ENCODE measurements at places on chromosomes 6 and 20.

DNA sequence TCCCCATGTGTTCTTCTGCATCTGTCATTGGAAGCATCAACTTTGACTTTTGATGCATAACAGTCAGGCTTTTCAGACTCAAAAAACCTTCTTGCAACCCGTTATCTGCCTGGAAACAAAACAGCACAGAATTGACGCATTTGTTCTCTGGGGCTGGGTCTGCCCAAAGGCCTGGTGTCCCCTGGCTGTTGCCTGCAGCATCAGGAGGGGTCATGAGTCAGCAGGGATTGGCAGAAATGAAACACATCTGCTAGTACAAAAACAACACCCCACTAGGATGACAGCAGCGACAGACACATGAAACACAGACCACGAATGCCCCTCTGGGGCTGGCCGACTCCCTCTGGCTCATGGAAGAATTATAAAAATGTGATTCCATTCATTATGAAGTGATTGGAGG, 157.6 kb upstream of the INSM1 start:
- no peak for DNase-seq

- no peak for DNase-seq
Observed at GRCh38 chr6:119145111-119145510, 66.6 kb upstream of the FAM184A start.

DNA sequence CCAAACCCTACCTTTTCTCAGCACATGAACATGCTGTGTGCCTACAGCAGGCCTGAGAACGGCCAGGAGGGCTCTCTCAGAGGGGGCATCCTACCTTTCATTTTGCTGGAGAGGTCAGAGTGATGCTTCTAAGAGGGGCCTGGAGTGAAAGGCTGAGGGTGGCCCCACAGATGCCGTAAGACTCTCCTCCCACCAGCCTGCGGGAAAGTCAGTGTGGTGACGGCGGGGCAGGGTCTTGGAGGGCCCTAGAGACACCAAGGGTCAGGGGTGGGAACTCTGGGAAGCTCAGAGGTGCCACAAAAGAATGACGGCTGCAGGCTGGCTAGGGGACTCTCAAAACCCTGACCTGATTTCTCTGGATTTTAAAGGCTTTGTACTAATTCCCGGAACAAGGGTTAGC, 107.6 kb downstream of the SLC23A2 start:
- DNase-seq: no peak

DNA sequence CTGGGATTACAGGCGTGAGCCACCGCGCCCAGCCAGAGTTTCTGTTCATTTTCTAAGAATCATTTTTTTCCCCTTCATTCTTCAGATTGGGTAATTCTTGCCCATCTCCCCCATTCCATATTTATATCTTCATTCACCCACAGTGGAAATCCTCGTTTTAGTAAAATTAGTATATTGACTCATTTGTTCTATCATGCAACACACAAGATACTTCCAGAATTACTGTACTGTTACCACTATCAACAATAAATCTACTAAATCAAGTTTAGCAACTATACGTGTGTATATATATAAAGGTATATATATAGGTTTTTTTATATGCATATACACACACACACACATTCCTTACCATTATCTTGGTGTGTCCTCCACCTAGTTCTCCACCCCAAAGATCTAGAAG, 41.2 kb upstream of the KCNG1 start:
- no peak for DNase-seq

GRCh38 chr20:33434434-33434833, 9.1 kb downstream of the SNTA1 start:
- no peak for DNase-seq

- no peak for DNase-seq
Observed at GRCh38 chr6:88517737-88518136, 351.6 kb upstream of the CNR1 start.

DNA sequence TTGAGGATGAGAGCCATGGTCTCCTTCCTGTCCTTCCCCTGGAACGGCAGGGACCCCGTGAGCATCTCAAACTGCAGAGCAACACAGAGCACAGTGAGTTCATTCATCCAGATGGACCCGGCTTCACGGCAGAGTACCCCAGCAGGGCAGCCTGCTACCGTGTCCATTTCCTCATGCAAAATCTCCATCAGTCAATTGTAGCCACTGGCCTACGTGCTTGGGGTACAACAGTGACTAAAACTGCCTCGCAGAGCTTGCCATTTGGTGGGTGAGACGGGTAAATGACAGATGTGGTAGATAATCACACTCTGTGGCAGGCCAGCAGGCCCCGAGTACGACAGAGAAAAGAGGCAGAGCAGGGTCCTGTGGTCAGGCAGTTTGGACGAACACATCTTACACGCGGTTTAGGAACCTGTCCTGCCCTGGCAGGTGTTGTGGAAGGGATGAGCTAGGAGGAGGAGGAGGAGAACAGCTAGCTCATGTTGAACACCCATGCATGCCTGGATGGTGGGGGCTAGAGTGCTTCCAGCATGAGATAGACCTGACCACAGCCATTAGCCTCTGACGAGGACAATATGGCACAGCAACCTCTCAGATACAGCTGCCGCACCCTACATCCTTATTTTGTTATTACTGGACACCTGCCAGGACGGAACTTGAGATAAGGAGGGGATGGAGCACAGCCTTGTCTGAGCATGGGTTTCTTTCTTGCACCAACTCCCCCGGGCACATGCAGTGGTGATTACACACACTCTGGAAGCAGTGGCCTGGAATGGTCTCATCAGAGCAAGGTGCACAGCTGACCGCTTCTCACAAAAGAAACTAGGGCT, 95.6 kb downstream of the RAMACL start:
- DNase-seq: no peak

- DNase-seq: no peak
Observed at GRCh38 chr20:37408302-37409193, 62.6 kb downstream of the SRC start.

- DNase-seq: no peak
Observed at GRCh38 chr6:26126394-26127235, 39.4 kb downstream of the HFE start.

GRCh38 chr6:44422531-44422930, 35.0 kb downstream of the CDC5L start:
- no peak for DNase-seq

DNA sequence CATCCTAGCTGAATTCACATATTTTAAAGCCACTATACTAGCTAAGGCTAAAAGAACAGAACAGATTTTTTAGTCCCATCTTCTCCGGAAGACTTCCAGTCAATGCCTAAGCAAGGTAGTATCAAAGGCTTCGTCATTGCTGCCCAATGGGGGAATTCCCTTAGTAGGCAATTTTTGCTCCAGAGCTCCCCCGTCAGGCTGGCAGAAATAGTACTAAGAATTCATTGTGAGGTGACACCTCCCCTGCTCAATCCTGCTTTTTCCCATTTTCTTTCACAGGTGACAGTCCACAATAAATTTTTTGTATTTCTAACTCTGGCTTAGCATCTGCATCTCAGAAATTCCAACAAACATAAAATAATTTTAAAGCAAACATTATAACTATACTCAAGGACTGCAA, 52.8 kb upstream of the SRSF6 start:
- no peak for DNase-seq

- DNase-seq: no peak
Observed at GRCh38 chr20:37901654-37902503, 1.0 kb upstream of the VSTM2L start.

DNA sequence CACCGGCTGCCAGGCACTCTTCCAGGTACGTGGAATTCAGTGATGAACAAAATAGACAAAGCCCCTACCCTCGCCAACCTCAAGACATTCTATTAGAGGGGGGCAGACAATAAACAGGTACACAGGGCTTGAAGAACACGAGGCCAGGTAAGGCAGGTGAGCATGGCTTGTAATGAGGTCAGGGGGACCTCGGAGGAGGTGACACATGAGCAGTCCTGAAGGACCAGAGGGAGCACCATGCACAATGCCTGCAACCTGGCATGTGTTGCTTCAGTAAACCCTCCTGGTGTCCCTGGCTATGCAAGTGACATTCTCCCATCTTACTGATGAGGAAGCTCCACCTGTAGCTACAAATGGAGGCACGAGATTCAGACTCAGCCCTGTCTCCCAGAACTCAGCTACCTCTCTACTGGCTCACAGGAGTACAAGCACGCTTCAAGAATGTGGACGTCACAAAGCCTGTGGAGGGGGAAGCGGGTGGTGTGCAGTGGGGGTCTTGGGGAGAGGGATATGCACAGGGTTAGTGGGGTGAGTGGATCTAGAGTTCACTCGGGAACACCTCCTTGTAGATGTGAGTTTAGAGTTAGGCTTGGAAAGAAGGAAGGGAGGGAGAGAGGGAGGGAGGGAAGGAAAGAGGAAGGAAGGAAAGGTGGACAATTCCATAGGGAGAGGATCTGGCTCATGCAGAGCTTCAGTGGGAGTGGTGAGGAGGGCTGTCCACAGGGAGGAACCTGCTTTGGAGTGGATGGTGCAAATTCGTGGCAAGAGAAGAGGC, 7.6 kb upstream of the MAPK13 start:
- no peak for DNase-seq

- no peak for DNase-seq
Observed at GRCh38 chr6:109662192-109662591, 28.8 kb downstream of the AK9 start.

DNA sequence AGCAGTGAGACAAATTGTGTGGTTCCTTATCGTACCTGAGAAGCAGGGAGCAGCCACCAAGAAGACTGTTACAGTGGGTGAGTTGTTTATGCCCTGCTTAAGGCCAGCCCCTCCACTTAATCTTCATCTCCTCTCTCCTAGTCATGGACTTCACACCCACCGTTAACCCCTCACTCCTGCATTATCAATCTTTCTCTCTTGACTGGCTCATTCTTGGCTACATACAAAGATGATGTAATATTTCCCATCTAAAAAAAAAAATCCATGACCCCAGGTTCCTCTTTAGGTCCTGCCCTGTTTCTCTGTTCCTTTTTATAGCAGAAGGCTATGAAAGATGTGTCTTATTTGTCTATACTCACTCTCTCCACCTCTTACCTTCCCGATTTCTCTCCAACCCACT, 72.4 kb downstream of the SHLD1 start:
- no peak for DNase-seq

DNA sequence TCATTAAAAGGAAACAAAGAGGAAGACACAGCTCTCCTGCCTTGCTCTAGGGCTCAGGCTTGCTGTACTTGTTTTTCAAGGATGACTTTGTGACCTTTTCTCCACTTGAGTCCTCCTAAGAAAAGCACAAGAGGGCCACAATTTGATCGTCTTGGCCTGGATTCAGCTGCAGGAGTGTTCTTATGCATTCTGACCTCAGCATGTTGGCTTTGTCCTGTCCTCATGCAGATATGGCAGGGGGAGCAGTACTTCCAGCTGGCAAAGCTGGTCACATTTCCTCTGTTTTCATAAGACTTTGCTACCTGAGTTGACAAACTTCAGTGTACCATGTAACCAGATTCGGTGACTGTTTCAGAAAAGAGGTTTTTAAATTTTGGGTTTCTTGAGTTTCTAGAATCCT, 30.8 kb downstream of the KDM1B start:
- no peak for DNase-seq

DNA sequence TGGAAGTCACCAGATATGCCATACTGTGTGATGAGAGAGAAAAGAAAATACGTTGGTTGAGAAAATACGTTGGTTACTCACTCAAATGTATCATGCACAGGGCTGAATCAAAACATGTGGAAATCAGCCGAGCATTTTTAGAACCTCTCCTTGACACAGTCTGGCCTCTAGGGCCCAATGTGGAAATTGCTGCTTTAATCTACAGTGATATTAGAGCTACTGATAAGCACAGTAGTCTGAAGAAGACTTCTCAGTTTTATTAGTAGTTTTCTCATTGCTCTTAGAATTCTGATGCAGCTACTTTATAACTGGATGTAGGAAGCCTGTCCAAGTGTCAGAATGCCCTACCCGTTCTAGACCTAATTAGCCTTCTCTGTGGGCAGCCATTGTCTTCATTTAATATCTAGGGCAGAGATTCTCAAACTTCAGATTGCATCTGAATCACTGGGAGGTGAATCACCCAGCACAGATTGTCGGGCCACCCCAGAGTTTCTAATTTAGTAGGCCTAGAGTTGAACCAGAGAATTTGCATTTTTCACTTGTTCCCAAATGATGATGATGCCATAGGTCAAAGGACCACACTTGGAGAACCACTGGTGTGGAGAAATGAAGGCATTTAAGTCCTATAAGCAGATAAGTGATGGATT, 229.1 kb downstream of the PLCB1 start:
- DNase-seq: no peak

- DNase-seq: no peak
Observed at GRCh38 chr6:31266567-31267360, 5.1 kb downstream of the HLA-C start.

DNA sequence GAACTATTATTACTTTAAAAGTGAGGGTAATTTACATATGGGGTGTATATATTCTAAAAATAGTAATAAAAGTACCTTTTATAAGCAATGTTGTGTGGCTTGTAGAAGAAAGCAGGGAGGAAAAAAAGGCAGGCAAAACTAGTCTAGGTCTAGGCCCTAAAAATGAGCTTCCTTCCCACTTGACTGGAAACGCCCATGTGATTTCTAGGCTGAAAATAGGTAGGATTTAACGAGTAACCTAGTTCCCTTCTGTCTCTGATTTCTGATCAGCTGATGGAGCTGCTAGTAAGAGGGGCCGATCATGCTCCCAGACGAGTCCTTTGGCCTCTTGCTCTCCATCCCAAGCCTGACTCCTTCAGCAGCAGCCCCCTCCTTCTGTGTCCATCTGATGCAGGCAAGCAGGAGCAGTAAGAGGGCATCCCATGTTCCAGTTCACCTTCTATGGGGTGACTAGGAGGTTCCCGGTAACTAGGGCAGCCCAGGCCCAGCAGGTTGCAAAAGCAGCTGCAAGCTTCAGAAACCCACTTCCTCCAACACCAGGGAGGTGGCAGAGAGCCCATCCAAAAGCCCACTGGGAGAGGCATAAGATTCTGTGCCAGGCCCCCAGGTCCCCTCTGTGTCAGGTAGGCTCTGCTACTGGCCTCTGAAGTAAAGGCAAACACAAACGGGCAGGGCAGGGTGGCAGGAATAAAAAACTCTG, 24.4 kb downstream of the TBC1D20 start:
- no peak for DNase-seq

GRCh38 chr20:2773812-2774211, 26.6 kb downstream of the CPXM1 start:
- no peak for DNase-seq

DNA sequence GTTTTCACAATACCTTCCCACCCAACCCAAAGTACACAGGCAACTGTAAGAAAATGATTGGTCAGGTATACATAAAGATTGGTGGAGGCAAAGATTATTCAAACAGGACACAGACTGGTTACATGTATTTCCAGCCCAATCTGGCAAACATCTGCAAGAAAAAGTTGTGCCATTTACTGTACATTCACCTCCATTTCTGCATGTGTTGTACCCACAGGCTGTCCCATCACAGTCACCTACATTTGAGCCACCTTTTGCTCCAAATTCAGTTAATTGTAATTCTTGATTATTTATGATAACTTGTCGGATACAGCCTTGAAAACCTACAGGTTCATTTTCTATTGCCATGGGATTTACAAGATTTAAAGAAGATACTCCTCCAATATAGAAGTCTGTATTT, 85.6 kb downstream of the PHF3 start:
- DNase-seq: no peak

DNA sequence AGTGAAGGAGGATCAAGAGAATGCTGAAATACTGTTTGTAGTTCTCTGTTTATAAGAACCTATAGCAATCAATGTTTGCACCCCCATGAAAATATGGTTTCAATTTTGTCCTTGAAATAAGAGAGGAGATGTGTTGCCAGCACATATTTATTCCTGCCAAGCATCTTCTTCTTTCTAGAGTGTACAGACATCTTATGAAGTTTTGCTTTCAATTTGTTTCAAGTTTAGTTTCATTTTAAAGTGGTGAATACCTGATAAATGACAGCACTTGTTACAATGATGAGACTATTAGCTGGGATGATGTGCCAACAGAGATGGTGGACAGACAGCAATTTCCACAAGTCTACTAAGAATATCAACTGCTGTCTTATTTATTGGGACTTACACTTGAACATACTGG, 39.2 kb upstream of the CENPW start:
- DNase-seq: no peak
